ENCODE measurements at places on chromosomes 5 and 9.

DNA sequence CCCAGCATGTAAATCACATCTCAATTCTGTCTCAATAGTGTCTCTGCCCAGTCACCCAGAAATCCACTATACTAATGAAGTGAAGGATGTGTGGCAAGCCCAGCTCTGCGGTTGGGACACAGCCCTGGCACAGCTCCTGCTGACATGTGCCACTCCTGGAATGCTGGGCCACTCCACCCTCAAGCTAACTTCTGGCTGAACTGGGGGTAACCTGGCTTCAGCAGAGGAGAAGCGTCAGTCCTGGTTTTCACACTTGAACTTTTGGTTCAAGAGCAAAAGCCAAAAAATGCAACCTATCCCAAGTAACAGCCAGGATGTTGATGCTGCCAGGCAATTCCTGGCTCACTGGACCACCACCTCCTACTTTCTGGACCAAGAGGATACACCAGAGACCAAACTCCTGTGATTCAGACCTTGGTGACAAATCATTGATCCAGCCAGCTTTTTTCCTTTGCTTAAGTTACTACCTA, 86.4 kb downstream of the ARRDC3 start:
- DNase-seq, result no peak

- no peak for DNase-seq
These were observed 6.6 kb downstream of the C1QTNF2 start for GRCh38 chr5:160363660-160364395.

- DNase-seq, result no peak
These were observed 192.7 kb downstream of the GOLPH3 start for GRCh38 chr5:31981361-31981945.

DNA sequence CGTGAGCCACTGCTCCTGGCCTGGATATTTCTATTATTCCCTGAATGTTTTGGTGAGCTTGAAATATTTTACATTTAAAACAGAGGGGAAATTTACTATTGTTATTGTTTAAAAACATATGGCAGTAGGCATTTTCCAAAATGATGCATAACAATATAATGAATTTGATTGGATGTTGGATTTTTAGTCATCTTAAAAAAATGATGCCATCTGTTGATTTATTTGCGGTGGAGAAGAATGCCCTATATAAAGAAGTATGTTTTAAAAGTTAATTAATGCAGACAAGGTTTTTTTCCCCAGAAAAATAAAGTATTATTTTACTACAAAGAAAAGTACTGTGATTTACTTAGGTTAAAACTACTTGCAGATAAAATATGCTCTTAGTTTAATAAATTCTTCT, 33.4 kb upstream of the ARRDC3 start:
- no peak for DNase-seq

DNA sequence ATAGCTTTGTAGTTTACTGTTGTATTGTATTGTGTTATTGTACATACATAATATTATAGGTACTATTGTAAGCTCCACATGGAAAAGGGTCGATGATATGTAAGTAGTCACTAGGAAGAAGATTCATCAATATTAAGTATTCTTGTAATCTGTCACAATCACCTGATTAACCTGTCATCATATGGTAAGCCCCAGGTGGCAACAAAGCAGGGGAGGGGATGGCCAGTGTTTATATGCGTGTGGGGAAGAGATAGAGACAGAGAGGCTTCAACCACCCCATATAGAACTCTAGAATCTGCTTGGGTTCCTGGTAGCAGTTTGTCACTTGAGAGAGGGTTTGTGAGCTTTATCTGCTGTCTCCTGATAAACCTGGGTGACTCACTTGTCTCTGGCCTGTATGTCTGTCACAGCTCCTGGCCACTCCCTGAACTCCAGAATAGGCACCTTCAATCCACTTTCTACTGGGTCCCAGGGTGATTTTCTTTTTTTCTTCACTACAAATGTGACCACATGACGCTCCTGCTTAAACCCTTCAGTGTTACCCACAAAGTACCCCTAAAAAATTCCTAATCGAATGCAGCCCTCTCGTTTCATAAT, 48.9 kb upstream of the CPEB4 start:
- DNase-seq, result no peak

DNA sequence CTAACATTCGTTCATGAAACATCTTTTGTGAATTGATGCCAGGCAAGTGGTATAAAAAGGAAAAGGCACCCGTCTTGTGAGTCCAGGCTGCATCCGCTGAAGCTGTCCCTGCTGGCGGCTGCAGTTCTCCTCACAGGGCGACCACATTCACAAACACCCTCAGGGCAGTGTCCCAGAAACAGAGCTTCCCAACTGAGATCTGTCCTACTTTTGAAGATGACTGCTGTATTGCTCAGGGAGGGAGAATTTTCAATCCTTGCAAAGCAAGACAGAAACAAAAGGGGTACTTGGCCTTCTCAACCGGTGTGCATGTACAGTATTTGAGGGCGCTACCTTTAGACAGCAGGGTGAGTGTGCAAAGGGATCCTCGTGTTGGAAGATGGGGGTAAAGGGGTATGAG, 316.1 kb downstream of the GADD45G start:
- no peak for DNase-seq

DNA sequence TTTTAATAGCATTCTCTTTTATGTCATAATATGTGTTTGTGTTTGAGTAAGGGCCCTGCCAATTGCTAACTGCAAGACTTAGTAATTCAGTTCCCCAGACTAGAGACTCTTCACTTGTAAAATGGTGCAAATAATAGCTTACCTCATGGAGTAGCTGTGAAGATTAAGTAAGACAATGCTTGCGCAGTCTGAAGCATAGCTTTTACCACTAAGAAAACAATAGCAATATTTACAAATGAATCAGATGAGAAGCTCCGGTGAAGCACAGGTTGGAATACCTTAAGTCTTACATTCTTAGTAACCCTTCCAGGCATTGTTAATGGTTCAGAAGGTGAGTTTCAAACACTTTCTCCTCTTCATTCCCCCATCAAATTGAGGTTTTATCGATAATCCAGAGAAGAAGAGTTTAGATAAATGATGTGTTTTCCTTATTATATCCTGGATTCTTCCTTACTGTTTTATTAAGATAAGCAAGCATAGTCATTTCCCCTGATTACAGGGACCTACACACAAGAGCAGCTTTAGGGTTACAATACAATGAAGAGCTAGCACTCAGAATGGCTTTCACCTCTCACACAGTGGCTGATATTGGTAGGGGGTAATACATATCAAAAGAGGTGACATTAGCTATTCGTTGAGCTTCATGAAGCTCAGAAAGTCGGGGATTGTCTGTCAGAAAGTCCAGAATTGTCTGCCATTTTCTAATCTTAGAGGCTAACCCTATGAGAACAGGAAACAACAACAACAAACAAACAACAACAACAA, 96.4 kb upstream of the EDIL3 start:
- no peak for DNase-seq

DNA sequence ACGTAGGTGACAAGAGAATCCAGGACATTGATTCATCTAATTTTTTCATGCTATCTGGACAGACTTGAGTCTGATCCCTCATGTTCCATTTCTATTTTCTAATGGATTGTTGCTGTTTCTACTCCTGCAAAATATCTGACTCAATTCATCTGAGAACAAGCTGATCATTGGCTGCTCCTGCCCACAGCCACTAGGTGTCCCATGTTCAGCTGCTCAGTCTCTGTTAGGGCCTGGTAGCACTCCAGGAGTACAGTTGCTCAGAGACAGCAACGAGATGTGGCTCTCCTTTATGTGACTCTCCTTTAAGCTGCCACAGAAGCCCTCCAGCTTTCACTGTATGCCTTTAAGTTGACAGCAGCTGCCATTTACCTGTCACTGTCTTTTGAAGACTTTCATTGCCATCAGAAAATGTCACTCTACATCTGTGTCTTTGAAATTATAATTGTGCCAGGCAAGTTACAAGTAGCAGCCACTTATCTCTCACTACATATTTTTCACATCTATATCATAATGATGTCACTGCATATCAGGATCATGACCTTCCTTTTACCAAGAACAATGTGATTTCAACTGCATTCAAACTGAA, 1944.2 kb upstream of the NUDT12 start:
- no peak for DNase-seq

DNA sequence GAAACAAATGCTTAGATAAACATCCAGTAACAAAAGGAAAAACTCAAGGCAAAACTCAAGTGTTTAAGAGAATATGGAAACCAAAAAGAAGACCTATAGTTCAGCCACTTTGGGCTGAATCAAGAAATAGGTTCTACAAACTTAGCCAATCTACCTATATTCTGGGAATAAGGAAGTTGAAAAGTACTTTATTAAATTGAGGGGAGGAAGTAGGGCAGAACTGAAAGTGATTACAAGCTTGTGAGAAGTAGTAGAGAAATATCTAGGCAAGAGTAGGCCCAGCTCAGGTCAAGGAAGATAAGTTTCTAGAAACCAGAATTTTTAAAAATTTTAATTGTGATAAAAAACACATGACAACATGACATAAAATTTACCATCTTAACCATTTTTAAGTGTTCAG, 384.8 kb upstream of the PCSK5 start:
- no peak for DNase-seq

- no peak for DNase-seq
These were observed 20.8 kb upstream of the ADRB2 start for GRCh38 chr5:148805326-148806290.

- no peak for DNase-seq
These were observed 3.2 kb downstream of the SH3PXD2B start for GRCh38 chr5:172450861-172451695.

DNA sequence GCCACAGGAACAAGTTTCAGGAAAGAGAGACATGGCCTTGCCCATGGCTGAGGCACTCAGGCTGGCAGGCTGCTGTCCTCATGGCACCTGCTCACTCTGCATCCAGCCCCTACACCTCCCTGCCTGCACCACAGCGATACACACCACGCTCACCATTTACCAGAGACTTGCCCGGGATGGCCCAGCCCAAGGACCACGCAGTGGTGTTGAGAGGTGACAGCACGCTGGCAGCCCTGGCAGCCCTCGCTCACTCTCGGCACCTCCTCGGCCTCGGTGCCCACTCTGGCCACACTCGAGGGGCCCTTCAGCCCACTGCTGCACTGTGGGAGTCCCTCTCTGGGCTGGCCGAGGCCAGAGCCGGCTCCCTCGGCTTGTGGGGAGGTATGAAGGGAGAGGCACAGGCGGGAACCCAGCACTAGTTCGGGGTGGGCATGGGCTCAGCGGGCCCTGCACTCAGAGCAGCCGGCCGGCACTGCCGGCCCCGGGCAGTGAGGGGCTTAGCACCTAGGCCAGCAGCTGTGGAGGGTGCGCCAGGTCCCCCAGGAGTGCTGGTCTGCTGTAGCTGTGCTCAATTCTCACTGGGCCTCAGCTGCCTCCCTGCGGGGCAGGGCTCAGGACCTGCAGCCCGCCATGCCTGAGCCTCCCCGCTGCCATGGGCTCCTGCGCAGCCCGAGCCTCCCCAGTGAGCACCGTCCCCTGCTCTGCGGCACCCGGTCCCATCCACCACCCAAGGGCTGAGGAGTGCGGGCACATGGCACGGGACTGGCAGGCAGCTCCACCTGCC, 20.3 kb downstream of the ZDHHC11B start:
- DNase-seq, result no peak

- DNase-seq, result no peak
These were observed 186.3 kb upstream of the TUSC1 start for GRCh38 chr9:25864509-25864908.

GRCh38 chr5:103041071-103041676, 78.8 kb downstream of the GIN1 start:
- no peak for DNase-seq

DNA sequence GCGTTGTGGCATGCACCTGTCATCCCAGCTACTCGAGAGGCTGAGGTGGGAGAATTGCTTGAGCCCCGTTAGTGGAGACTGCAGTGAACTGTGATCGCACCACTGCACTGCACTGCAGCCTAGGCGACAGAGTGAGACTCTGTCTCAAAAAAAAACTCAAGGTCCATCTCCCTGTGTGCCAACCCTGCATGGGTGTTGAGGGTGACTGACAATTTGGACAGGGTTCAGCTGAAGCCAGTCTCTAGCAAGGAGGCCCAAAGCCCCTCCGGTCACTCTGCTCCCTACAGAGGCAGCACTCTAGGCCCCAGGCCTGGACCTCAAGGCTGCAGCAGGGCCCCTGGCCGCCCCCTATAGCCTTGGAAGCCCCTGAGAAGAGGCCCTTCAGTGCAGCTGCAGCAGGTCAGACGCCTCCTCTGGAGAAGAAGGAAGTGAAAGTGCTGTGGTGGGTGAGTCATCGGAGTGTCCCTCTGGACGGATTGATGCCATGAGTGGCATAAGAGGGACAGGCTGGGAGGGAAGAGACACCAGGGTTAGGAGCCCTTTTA, 39.2 kb upstream of the NEK6 start:
- DNase-seq, result no peak

DNA sequence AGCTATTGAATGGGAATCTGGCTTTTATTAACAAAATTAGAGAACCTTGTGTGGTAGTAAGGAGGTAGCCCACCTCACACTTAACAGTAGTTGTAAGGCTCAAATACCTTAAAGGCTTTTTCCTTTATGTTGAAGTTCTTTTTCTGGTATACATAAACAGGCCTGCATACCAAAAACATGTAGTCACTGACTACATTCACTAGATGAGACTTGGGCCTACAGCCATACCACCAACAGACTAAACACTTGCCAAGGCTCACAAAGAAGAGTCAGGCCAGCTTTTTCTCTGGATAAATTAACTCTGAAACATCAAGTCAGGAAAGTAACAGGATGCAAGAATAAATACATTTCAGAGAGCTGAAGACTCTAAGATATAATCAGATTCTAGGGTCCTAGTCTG, 78.6 kb upstream of the MPDZ start:
- DNase-seq, result peak; percentile 36

DNA sequence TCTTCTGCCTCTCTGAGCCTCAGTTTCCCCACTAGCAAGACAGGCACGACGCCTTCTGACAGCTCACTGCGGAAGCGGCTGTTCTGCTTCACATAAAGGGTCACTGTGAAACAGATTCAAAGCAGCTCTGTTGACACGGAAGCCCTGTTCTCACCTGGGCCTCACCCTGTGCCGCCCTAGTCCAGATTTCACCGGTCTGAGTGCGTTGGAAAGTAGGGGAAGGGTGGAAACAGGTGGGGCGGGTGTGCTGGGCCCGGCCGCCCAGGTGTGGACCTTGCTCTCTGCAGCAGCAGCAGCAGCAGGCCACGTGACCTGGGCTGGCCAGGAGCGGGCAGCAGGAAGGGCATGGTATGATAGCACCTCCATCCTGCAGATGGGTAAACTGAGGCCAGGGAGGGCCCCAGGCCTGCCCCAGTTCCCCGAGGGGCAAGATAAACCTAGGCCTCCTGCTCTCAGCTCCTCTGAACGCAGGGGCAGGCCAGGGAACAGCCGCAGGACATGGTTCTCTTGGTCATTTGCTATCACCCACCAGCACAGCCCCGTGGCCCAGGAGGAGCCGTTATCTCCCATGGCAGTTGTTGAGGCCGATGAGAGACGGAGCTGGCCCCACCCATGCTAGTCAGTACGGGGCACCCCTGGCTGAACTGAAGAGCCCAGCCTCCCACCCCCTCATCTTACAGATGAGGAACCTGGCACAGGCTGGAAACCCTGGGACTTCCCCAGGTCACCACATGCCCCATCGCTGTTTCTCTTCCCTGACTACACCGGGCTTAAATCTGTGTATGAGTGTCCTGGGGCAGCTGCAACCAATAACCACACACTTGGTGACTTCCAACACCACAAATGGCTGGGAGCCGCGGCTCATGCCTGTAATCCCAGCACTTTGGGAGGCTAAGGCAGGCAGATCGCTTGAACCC, 12.1 kb downstream of the PTGES2 start:
- DNase-seq, result no peak

All from BJ (cell line).